ENCODE measurements at places on chromosomes 2 and 18.

GRCh38 chr2:172215936-172216335 is 113.2 kb upstream of the DLX2 start:
- DNase-seq, result no peak

DNA sequence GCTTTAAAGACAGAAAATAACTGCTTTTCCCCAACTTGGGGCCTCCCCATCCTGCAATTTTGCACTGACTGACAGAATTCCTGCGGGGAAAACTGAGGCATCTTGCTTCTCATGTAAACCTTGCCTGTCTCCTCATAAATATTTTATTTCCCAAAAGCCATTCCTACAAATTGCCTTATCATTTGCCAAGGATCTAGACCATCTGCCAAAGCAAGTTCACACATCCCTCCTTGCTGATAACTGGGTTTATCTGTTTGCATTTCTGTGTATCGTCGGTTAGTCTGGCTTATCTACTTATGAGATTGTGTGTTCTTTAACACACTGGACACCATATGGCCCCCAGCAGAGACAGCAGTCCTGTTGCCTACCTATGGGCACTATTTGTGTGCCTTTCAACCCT is 3.0 kb upstream of the CNGA3 start:
- no peak for DNase-seq

DNA sequence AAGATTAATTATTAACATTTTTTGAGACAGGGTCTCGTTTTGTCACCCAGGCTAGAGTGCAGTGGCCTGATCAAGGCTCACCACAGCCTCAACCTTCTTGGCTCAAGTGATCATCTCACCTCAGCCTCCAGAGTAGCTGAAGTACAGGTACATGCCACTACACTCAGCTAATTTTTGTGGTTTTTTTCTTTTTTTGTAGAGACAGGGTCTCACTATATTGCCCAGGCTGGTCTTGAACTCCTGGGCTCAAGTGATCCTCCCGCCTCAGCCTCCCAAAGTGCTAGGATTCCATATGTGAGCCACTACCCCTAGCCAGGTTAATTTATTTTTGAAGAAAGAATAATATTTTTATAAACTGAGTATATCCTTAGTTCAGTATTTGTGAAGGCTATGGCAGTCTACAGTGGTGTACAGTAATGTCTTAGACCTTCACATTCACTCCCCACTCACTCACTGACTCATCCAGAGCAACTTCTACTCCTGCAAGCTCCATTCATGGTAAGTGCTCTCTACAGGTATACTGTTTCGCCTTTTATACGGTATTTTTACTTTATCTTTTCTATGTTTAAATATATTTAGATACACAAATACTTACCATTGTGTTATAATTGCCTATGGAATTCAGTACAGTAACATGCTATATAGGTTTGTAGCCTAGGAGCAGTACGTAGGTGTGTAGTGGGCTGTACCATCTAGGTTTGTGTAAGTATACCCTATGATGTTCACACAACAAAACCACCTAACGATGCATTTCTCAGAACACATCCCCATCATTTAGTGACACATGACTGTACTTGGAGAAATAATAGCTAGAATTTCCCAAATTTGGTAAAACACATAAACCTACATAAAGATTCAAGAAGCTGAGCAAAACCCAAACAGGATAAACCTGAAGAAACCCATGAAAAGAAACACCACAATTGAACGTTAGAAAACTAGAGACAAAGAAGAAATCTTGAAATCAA is 38.6 kb downstream of the MGAT4A start:
- no peak for DNase-seq

- no peak for DNase-seq
These were observed 27.6 kb downstream of the BCL11A start for GRCh38 chr2:60525899-60526298.

DNA sequence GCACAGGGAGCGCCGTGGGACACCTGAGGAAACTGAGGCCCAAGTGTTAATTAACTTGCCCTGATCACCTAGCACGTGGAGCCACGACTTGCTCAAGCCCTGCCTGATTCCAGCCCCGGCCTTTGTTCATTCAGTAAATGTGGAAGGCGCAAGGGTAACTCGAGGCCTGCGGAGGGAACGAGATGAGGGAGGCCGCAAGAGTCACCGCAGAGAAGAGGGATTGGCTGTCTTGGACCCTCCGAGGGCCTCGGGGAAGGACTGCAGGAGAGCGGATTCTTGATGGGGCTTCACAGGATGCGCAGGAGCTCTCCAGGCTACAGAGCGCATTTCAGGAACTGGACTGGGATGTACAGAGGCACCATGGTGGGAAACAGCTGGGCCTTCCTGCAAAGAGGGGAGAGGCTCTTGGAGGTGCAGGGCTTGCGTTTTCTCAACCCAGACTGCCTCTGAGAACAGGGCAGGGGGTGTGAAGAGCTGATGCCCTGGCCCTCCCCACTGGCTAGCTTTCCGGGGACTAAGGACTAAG is 511 bp upstream of the ANKMY1 start:
- DNase-seq, result no peak
